Islet precursor cell (in vitro differentiated cells): ENCODE measurements at places on chromosomes 11 and 22.

DNA sequence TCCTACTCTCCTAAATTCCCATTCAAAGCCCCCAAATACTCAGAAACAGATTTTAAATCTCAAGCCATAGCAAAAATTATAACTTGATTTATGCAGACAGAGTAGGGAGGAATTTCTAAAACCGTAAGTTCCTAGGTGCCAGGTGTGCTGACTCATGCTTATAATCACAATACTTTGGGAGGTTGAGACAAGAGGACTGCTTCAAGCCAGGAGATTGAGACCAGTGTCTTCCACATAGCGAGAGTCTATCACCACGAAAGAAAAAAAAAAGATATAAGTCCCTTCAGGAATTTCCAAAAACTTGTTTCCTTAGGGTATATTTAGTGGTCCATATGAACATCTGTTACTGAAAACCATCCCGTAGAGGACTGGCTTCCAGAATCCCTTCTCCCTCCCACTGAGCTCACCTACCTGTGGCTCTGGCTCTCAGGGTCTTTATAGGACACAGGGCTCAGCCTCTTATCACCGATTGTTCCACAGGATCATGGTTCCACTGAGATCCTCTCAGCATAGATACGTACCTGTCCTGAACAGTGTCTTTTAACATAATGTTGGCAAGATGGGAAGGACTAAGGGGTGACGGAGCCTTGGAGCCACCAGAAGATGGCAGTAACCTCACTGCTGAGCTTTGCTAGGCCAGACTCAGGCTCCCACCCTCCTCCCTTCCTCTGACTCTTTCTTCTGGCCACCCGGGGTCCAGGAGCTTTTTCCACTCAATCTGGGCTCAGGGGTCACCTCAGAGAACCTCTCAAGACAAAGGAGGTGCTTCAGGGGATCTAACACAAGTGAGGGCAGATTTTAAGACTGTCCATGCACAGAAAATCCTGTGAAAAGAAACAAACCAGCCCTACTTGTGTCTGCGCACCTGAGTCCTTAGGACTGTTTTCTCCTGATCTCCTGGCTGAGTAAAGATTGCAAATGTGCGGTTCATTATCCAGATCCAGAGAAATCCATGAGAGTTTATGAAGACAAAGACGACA, 117.5 kb upstream of the TOP3B start:
- no peak for DNase-seq

DNA sequence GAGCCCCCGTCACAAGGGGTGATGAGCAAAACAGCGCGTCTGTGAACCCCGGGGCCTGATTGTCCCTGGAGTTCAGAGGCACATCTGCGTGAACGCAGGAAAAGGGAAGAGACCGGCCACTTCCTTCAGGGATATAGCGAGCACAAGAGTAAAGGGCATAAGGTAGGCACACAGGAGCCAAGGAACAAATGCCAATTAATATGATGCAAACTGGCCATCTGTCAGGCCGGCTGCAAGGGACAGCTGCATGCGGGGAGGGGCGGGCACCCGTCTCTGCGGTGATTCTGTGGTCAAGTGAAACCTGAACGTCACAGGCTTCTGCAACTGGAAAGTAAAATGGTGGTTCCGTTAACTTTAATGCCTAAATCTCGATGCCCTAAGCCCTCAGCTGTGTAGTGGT, 64.7 kb downstream of the TRIM29 start:
- DNase-seq, result no peak

DNA sequence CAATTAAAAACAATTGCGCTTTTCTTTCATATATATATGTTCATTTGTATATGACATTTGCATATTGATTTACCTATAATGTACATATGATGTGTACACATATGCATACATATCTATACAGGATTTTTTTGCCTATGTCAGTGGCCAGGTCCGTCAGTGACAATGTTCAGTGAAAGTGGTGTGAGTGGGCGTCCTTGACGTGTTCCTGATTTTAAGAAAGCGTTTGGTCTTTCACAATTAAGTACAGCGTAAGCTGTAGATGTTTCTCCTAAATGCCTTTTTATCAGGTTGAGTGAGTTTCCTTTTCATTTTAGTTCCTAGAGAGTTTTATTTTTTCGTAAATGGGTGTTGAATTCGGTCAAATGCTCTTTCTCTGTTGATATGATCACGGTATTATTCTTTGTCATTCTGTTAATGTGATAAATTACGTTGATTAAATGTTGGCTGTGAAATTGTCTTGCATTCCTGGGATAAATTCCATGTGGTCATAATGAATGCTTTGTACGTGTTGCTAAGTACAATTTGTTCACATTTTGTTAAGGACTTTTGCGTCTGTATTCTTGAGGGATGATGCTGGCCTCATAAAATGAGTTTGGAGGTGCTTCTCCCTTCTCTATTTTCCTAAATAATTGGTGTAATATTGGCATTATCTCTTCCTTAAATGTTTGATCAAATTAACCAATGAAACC, 10.6 kb upstream of the GNB1L start:
- DNase-seq, result no peak

DNA sequence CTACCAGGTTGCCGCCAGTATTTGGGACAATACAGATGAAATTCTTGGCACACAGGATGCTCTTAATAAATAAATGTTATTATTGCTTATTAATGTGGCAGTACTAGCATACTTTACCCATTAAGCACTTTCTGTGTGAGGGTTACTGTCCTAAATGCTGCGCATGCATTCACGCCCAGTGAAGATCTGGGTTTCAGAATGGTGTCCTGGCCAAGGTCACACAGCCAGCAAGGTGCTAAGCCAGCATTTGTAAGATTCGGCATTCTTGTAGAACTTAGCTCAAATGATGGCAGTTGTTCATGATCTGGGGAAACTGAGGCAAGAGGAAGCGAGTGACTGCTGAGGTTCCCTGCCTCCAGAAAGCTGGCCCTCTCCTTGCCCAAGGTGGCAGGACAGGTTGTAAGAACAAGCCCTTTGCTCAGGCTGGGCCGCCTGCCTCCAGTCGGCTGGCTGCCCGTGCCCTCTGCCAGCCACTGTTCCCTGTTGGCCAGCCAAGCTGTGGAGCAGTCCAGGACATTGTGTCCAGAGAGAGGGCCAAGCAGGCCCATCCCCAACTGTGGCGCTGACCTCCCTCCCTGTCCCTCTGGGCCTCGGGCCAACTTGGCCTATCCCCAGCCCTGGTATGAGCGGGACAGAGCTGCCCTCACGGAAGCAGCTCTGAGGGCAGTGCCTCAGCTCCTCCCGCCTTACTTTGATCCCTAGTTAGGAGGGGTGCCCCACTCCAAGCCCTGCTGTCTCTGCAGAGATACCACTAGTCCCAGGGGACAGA, 28.8 kb downstream of the TOB2 start:
- no peak for DNase-seq

DNA sequence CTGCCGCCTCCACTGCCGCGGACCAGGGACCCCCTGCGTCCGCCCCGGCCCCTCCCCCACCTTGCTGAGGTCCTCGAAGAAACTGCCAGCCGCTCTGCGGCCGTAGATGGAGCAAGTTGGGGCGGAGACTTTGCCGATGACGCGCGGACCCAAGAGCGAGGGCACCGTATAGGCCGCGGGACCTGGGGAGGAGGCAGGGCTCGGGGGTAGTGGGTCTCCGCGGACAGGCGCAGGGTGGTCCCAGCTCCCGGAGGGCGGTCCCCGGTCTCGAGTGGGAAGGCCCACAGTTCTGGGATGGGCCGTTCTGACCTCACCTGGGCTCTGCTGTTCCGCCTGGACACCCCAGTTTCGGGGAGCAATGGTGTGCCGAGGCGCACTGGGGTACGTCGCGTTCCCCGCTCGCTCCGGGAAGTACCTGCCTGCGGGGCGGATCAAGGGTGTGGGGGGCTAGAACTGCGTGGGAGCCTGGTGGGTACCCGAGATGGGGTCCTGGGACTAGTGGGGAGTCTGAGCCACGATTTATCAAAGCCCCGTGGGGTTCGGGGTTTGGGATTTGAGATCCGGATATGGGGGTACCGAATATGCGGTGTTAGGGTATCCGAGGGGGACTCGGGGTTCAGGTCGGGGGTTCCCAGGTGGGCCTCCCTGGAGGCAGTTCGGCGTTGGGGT, 1.2 kb upstream of the TYMP start:
- peak; percentile 89 for DNase-seq

- DNase-seq, result no peak
These were observed 163.2 kb upstream of the NARS2 start for GRCh38 chr11:78737891-78738290.

DNA sequence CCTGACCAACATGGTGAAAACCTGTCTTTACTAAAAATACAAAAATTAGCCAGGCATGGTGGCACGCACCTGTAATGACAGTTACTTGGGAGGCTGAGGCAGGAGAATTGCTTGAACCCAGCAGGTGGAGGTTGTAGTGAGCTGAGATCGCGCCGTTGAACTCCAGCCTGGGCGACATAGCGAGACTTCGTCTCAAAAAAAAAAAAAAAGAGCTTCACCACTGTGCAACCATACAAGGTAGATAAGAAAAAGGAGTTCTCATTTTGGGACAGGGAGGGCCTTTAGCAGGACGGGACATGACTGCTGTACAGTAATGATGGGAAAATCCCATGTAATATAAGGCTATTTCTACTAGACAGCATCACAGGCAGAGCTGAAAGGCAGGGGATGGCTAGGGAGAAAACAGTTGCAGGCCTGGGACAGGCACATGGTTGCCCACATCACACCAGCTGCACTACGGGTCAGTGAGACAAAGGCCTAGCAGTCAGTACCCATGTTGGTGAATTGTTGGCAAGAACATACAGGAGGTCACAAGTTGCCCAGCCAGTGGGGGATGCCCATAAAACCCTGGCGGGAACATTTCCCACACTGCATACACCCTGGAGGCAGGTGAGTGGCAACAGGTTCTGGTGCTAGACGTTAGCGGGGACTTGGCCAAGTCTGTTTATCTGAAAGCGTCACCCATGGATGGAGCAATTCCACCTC, 5.4 kb downstream of the TANGO2 start:
- peak; percentile 31 for DNase-seq

GRCh38 chr22:28821452-28821851, 21.1 kb upstream of the XBP1 start:
- no peak for DNase-seq

DNA sequence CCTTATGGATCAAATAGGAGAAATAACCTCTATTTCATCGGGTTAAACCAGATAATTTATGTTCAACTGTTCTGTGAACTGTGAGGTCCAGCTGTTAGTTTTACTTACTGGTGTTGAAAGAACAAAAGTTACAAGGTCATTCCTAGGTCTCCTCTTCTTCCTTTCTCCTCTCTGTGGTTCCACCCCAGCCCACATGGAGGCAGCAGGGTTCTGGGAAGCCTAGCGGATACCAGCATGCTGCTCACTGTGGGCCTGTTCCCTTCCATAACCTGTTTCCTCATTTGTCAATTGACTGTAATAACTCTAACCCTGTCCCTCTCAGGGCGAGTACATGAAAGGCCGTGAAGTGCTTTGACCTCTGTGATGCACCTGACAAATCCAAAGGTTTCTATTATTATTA, 27.8 kb downstream of the RELT start:
- DNase-seq, result peak; percentile 87

- no peak for DNase-seq
These were observed 96.0 kb downstream of the ETS1 start for GRCh38 chr11:128491195-128491936.

DNA sequence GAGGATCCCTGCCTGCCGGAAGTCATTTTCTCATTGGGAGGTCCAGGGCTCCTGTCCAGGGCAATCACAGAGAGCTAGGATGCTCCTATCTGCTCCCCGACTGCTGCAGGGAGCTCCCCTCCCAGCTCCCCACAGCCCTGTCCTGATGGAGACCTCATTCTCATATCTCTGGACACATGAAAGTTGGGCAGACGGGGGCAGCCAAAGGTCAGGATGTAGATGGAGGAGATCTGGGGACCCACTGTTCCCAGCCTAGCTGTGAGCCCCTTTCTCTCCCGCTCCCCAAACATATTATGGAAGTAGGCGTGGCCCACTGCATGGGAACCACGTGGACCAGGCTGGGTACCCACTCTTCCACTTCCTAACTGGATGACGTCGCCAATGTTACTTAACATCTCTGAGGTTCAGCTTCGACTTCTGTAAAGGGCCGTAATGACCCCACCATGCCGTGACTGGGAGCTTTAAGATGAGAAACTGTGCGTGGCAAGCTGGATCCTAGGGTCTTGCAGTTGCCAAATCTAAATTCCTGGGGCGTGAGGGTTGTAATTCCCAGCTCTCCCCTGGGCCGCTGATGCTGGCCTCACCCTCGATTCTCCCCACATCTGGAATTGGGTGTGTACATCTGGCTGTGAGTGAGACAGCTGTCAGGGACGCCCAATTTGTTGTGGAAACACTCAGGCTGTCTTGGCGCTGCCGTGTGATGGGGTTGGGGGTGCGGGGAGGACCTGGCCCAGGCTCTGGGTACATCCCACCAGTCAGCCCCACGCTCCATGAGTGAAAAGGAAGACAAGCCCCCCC, 1.8 kb downstream of the CDC42EP2 start:
- no peak for DNase-seq

GRCh38 chr11:11215944-11216343, 137.1 kb downstream of the CSNK2A3 start:
- DNase-seq, result peak; percentile 61

- DNase-seq, result peak; percentile 51
These were observed 82.9 kb downstream of the KCNQ1 start for GRCh38 chr11:2527621-2528291.

- DNase-seq, result no peak
These were observed 1106.8 kb upstream of the RAG2 start for GRCh38 chr11:37704791-37705190.

DNA sequence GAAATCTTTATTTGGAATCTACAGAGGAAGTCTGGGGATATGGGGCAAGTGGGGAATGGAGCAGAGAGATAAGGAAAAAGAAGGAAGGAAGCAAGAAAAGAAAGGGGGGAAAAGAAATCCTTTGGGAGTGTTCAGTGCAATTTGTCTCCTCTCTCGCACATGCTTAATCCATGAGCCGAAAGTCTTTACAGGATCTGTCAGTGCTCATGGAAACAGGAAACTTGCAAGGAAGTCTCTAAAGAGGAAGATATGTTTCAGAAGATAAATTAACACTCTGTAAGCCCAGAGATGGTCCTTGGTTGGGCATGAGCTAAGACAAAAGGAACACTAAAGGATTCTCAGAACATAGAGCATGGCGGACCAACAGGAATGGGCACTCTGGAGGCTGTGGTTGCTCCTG, 47.9 kb upstream of the FLI1 start:
- DNase-seq, result no peak
